ENCODE measurements at places on chromosomes 3 and 15.

DNA sequence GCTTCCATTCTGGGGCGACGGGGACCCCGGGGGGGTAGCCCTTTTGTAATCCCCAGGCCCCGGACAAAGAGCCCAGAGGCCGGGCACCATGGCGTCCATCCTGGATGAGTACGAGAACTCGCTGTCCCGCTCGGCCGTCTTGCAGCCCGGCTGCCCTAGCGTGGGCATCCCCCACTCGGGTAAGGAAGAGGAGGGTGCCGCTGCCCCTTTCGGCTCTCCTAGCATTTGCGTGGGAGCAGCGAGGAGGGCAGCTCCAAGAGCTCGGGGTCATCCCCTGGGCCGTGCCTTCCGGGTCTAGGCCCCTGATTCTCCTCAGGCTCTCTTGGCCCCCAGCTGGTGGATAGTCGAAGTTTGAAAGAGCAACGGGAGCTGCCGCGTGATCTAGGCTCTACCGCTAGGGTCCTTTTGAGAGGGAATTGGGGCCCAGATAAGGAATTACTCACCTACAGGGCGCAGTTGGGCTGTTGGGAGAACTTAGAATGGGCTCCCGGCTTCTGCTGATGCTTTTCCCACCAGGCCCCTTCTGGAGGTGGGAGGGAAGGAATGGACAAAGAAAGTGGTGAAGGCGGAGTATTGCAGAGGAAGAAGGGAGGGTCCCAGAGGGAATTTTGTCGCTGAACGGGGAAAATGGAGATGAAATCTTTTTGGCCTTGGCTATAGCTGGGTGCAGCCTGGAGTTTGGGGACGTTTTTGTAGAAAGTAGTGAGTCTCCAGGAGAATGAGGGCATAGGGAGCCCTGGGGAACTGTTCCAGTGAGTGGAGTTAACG, 615 bp downstream of the VPS18 start:
- DNase-seq = no peak

DNA sequence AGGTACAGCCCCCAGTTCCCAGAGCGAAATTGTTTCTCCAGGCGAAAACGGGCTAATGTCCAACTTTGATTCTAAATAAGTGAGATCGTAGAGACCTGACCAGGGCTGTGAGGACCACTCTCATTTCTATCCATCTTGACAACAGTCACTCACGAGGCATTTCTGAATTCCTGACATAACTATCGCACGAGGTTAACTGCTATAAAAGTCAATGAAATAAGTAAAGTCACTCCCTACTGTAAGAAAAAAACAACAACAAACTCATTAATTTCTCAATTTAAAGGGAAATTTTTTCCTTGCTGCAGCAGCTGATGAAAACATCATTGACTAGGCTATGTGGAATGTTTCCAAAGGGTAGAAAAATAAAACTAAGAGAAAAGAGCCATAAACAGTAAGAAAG, 69.1 kb downstream of the GREM1 start:
- no peak for DNase-seq

- DNase-seq = no peak
Observed at GRCh38 chr15:77772641-77773402, 140.1 kb upstream of the LINGO1 start.

- no peak for DNase-seq
Observed at GRCh38 chr3:173761161-173761560, 363.6 kb downstream of the NLGN1 start.

GRCh38 chr3:52246264-52246620, 683 bp downstream of the PPM1M start:
- no peak for DNase-seq

DNA sequence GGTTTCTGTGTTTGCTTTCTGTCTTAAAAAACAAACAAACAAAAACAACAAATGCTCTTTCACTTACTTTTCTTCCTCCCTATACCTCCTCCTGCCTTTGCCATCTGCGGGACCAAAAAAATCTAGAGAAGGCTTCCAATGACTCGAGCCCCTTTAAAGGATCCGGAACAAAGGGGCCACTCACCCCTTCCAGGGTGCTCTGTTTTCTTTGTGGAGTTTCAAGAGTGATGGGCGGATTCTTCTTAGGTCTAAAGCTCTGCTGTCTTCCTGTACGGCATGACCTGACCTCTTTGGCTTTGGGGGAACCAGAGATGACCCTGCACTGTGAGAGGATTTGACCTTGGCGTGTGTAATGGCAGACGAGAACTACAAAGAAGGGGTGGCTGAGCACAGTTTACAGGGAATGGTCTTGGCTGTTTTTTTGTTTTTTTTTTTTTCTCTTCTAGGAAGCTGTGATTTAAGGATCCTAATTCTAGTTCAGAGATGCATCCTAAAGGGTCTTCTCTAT, 2.2 kb upstream of the MUC20 start:
- DNase-seq = no peak

- no peak for DNase-seq
Observed at GRCh38 chr15:39124553-39125171, 456.2 kb upstream of the THBS1 start.

DNA sequence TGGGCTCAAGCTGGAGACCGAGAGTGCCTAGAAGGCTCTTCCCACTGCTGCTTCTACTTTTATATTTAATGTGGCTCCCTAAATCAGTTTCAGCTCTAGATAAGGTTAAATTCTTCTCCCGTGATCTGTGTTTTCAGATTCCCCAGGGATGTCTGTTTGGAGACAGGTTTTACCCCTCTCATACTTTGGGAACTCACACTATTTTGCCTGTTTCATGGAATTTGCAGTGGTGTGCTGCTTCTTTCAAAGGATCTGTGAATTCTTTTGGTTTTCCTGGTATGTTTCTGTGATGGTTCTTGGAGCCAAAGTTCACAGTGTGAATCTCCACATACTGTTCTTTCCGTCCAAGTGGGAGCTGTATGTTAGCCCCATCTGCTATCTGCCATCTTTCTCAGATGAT, 238.3 kb upstream of the SLITRK3 start:
- DNase-seq = no peak

GRCh38 chr3:171373711-171374110, 86.5 kb downstream of the TNIK start:
- DNase-seq = no peak

- DNase-seq = no peak
Observed at GRCh38 chr3:122621112-122621511, 43.7 kb downstream of the PARP15 start.

Data from NCI-H187 (cell line).